ENCODE measurements at places on chromosomes 4 and X.

DNA sequence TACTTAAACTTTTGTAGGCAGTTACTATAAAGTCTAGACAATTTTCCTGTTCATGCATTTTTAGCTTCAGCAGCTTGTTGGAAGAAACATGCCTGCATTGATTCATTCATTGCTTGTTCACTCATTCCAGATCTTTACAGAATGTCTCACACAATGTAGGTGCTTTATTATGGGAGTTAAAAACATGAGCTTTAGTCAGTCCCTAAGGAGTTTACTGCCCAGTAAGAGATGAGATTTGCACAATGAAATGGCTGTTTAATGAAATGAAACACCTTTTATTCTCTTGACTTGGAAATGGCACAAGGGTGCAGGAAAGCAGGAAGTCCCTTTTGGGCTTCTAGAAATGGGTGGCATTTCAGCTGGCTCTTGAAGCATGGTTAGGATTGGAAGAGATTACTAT is 2.9 kb downstream of the NOCT start:
- DNase-seq = no peak

DNA sequence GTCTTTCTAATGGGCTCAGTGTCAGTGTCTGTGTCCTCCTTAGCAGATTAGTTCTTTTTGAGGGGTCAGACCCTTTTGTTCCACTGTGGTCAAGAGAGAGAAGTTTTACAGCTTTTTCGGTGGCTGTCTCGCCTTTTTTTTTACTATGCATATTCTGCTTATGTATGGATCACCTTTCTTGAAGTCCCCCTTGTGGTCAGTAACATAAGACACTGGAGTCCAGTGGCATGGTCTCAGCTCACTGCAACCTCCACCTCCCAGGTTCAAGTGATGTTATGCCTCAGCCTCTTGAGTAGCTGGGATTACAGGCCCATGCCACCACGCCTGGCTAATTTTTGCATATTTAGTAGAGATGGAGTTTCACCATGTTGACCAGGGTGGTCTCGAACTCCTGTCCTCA is 54.0 kb upstream of the PGRMC2 start:
- DNase-seq = no peak

DNA sequence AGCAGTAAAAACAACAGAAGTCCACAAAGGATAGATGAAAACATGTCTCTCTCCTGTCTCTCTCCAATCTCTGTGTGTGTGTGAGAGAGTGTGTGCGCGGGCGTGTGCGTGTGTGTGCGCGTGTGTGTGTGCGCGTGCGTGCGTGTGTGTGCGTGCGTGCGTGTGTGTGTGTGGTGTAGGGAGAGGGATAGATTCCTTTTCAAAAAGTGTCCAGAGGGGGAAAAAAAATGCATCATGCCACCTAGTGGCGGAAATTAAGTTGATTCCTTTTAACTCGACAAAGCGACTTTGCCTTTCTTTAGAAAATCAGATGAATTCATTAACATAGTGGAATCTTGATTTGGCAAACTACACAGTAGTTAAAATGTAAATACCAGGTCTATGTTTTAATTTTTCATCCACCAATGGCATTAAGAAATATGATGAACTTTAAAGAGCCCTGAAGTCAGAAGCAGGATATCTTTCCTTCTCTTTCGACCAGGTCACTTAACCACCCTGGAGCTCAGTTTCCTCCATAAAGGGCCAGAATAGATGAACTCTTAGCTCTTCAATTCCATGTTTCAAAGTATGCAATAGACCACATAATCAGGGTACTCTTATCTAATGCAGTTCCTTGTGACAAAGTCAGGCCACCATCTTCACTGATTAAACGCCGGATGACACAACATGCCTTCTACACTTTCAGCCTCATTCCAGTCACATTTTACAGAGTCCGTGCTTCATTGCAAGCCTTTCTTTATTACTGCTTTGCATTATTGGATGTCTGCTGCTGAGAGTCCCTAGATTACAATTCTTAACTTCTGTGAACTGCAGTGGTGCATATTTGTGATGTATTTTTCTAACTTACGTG is 162.8 kb downstream of the FBXO8 start:
- DNase-seq = peak; percentile 5

- DNase-seq = no peak
Measured at GRCh38 chrX:109344101-109344500, 137.8 kb downstream of the GUCY2F start.

DNA sequence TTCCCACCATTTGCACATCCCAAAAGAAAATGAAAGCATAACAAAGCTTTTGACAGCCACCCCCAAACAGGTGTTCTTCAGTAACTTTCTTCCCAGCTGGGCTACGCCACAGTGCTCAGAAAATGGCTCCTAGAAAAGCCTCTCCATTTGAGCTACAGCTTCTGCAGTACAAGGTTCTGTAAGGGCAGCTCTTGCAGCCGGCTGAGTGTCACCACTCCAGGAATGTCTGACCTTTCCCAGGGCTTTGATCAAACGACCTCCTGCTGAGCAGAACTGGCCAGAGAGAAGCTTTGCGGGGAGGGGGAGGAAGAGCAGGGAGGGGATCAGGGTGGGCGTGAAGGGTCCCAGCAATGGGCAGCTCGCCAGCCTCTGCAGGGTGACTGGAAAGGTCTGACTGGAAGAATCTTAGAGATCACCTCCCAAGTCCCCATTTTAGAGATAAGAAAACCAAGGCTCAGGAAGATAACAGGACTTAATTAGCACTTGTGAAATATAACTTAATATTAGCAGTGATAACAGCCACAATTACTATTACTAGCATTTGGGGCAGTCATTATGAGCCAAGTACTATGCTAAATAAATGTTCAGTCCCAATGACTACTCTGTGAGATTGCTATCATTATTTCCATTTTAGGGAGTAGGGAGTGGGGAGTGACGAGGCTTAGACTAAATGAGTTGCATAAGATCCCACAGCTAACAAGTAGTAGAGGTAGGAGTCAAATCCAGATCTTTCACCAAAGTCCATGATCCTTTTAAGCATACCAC is 51.1 kb downstream of the LEF1 start:
- DNase-seq = no peak

DNA sequence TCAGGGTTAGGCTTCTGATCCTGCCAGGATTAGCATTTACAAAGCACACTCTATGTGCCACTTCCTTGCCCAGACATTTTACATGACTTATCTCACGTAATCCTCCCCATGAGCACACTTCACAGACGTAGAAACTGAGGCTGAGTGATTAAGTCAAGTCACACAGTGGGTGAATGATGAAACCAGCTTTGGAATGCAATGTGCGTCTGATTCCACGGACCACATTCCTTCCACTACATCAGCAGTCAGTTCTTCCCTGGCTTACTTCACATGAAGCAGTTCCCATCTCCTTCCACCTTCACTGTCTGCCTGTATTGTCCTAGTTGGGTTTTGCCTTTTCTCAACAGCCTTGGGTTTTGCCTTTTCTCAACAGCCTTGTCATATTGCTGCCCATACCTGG is 134.3 kb upstream of the PPARGC1A start:
- no peak for DNase-seq

GRCh38 chrX:56314334-56314733 is 82.2 kb downstream of the KLF8 start:
- no peak for DNase-seq

DNA sequence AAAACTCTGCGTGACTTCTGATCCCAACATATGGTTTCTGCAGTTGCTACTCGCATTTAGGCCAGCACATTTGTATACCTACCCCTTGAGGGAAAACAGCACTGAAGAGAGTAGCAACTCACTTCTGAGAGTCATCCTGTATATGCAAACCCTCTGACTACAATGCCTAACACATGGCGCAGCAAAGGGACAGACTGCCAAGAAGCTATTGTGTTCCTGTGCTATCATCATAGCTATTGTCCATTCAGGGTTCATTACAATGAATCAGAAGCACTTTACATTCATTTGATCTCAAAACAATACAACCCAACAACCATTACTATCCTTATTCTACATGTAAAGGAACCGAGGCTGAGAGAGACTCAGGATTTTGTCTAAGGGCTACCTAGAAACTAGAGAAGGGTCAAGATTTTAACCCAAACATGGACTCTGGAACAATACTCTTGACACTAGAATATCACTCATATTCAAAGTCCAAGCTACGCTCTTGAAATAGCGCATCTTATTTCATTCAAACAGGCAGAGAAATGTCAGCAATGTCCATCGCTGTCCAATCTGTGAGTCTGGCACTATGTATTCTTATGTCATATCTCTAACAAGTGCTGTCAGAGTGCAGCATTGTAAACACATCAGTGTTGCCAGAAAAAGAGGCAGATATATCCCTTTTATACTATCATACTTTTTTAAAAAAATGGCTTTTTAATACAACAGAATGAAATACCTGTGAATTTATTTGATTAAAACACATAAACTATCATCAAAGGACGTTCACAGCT is 173.6 kb downstream of the CORIN start:
- no peak for DNase-seq

DNA sequence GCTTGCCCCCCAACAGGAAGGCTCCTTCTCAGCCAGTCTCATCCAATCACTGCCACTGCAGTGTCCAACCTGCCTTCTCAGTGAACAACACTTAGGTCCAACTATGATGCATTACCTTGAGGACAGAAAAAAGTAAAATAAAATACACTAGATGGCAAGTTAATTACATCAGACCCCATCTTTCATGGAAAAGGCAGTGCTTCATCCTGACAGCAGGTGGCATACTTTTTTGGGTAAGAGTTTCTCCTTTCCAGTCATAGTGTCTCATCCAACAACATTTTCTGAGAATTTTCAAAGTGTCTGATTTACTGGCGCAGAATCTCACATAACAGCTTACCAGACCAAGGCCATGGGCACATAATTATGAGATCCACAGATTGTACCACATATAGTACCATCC is 1742.8 kb downstream of the PCDH7 start:
- DNase-seq = no peak

DNA sequence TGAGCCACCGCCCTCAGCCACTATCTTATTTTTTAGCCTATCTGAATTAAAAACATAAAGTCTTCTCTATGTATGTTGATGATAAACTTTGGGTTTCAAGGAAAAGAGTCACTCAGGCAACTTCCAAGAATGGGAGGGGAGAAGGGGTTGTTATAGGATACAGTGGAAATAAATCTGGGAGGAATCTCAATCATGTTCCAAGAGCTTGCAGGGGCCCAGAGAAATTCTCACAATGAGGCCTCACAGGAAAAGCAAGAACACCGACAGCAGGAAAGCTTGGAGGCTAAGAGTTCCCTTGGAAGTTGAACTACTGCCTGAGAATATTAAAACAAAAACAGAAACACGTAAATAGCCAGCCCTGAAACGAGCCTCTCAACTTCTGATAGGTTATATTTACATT is 384.6 kb upstream of the IGFBP7 start:
- no peak for DNase-seq

Data from nucleus accumbens (tissue), 56 donors.